ENCODE measurements at places on chromosomes 13 and 19.

GRCh38 chr13:75855216-75855615 lies 219.1 kb downstream of the LMO7 start:
- no peak for DNase-seq

DNA sequence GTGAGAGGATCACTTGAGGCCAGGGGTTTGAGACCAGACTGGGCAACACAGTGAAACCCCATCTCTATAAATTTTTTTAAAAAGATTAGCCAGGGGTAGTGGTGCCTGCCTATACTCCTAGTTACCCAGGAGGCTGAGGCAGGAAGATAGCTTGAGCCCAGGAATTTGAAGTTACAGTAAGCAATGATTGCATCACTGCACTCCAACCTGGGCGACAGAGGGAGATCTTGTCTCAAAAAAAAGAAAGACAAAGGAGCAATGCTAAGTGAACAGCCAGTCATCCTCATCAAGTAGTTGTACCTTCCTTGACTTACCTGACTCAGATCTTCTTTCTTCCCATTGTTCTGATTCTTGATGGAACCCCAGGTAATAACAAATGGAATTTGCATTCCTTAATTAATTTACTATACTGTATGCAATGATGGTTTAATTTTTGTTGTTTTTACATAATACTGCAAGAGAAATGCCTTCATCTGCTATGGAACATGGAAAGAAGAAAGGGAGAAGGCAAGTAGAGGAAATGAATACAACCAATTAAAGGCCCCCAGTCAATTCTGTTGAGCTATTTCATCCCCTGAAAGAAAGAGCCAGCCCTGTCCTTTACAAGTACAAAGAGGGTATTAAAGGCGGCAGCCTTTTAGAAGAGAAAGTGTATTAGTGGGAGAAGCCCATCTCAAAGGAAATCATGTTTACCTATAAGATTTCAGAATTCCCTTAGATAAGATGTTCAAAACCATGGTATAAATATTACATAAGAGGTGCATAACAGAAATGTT lies 316.7 kb downstream of the DIAPH3 start:
- no peak for DNase-seq

DNA sequence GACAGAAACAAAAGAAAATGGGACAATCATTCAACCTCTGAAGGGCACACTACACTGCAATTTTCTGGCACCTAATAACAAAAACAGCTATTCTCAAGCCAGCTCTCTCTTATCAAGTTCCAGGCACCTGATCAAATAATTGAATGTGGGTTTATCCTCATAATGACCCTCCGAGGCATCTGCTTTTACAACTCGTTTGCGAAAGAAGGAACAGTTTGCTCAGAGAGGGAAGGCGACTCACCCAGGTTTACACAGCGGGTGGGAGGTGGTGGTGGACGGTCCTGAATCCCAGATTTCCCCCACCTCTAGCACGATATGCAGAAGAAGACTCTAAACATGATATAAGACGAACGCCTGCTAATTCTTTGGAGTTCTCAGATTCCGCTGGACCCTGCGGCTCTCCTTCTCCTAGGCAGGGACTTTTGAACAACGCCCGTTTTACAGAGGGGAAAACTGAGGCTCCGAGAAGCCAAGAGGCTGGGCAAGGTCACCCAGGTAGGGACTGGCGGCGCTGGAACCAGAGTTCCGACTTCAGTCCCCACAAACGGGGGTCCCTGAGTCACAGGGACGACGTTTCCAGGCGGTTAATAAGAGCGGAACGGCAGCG lies 641 bp downstream of the SGTA start:
- no peak for DNase-seq

DNA sequence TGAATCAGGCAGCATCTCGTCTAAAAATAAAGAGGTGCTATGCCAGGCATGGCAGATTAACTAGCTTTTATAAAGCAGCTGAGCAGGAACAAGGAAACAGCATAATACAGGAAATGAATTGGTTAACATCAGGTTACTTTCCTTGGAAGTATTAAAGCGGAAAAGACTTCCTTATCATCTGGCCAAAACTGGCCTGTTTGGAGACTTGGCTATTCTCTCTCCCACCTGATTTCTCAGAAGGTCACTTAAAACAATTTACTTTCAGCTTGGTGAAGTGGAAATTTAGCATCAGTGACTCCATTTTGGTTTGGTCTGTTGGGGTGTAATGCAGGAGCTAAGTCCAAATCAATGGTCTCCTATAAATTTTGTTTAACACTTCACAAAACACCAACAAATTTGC lies 191.6 kb downstream of the NUFIP1 start:
- no peak for DNase-seq

DNA sequence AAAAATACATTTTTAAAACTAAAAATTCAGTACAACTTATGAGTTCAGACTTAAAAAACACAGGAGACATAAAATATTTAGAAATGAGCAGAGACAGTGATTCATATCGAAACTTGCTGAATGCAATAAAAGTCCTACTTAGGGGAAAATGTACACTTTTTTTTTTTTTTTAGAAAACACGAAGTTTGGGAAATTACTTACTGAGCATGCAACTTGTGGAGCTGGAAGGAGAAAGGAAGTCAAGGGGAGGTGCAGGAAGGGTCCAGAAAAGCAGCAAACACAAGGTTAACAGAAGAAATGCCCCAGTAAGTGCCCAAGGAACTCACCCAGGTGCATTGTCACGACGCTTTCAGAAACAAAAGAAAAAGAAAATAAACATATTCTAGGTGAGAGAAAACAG lies 18.6 kb upstream of the LAIR1 start:
- DNase-seq = no peak

DNA sequence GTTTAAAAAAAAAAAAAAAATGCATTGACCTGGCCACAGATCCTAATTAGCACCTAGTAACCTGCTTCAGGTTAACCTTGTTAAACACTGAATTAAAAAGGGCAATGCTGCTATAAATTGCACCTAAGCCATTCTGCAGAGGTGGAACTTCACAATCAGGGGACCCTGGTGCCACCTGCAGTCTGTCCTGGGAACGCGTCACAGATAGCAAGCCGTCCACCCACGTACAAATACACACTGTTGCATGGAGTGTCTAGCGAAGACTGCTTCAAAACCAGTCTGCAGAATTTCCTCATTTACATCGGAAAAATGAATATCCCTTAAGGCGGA lies 169.3 kb downstream of the COL4A1 start:
- DNase-seq = peak; percentile 9

GRCh38 chr19:23867895-23868294 lies 46.8 kb upstream of the ZNF726 start:
- no peak for DNase-seq

- no peak for DNase-seq
Measured at GRCh38 chr13:102311901-102312300, 89.9 kb downstream of the FGF14 start.

- no peak for DNase-seq
Measured at GRCh38 chr19:41861116-41861768, 1.2 kb downstream of the RPS19 start.

DNA sequence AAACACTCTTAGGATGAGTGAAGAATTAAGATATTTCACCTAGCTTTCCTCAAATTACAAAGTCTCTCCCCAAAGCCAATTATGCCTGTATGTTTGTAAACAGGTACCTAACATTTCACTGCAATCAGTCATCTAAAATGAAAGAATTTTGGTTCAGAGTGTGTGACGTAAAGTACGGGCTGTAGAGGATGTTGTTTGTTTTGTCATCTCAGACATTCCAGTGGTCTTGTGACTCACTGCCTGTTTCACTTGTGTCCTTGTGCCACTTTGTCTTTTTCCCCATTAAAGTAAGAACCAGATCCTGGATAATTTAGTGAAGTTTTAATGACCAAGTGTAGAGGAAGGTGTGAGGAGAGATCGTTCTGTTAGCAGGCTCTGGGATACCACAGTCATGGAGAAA lies 28.6 kb upstream of the EID2 start:
- DNase-seq = no peak

DNA sequence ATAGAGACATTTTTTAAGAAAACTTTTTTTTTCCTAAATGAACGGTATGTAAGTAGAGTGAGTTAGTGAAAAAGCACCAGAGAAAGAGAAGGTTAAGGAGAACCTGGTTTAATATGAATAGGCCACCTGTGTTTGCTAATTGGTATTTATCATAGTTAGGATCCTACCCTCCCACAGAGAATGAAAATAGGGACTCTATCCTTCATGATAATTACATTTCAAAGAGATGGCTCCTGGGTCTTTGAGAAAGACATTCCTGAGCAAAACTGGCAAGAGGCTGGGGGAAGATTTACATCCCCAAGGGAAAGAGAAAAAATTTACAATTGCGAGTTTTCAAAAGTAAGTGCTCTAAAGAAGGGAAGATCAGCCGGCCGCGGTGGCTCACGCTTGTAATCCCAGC lies 1284.5 kb downstream of the SLITRK1 start:
- no peak for DNase-seq

- no peak for DNase-seq
Measured at GRCh38 chr19:8204961-8205360, 4.2 kb upstream of the CERS4 start.

- DNase-seq = no peak
Measured at GRCh38 chr13:97127842-97128241, 94.3 kb upstream of the MBNL2 start.

DNA sequence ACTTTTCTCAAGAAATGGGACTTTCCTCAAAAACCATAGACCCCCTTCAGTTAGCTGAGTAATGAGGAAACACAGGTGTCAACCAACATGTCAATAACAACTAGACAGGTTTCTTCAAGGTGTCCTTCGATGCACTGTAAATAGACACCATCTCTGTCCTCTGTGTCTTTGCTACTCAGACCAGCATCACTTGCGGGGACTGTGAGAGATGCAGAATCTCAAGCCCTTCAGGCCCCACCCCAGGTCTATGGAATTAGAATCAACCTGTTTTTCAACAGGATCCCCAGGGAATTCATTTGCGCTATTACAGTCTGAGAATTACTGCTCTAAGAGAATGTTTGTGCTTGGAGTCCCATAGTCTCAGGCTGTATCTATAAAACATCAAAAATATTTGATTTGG lies 469.9 kb downstream of the COG6 start:
- DNase-seq = no peak

- no peak for DNase-seq
Measured at GRCh38 chr13:50451609-50452008, 391.9 kb downstream of the DLEU7 start.

GRCh38 chr13:69556540-69557196 lies 551.0 kb upstream of the ATXN8OS start:
- no peak for DNase-seq

Measured in activated CD4-positive, alpha-beta T cell treated with anti-CD3 and anti-CD28 coated beads for 4 hours (primary cell).